ENCODE measurements at places on chromosomes 13 and 19.
A peak's percentile ranks its signal among the peaks of the same experiment; 100 is the strongest.

- no peak for DNase-seq
Measured at GRCh38 chr13:35387682-35388250, 88.7 kb downstream of the MAB21L1 start.

- no peak for DNase-seq
Measured at GRCh38 chr13:73532987-73533510, 474.2 kb downstream of the KLF5 start.

DNA sequence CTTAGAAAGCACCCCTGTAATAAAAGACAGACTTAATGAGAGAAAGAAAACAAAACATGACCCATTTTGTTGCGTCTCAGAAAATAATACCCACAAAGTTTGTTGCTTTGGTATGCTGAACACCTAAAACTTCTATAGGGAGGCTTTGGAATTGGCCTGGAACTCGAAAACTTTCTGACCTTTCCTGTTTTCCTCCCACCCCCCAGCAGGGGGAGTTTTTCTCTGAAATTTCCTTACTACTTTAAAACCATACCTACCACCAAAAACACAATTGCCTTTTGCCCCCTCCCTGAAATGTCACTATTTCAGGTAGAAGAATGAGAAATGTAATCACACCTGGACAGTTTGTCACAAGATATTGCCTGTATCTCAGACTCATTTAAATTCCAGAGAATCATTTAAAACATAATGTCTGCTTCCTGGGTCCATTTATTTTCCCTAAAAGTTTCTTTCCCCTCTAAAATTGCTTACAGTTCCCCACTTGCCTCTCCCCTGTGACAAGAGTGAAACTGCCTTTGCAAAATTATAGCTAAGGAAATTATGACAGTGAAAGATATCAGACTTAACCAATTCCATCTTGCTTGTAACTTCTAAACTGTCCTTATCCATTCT, 2700.2 kb downstream of the PCDH9 start:
- no peak for DNase-seq

DNA sequence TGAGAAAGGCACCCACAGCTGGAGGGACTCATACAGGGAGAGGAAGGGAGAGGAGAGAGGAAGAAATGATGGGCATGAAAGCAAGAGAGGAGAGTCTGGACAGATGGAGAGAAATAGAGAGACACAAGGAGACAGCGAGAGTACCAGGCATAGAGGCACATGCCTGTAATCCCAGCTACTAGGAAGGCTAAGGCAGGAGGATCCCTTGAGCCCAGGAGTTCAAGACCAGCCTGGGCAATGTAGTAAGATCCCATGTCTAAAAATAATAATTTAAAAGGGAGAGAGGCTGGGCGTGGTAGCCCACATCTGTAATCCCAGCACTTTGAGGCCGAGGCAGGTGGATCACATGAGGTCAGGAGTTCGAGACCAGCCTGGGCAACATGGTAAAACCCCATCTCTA, 9.3 kb downstream of the UNC13A start:
- DNase-seq, result no peak

DNA sequence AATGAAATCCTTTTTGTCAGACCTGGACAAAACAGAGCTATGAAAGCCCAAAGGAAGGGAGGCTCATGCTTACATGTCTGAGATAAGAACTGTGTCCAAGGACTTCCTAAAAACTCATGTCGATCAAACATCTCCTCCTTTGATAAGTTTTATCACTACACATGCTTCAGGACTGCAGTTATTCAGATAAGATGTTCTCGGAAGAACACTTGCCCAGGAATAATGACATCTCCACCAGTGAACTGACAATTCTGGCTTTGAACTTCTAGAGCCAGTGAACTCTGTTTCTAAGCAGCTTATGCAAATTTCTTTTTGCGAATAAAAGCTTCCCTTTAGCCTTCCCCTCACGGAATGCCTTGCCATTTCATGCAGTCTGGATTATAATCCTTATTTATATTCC, 561.6 kb downstream of the TBC1D4 start:
- DNase-seq, result no peak

GRCh38 chr13:25432691-25433090, 60.9 kb downstream of the ATP8A2 start:
- no peak for DNase-seq

GRCh38 chr19:5459360-5459759, 4.1 kb downstream of the ZNRF4 start:
- DNase-seq, result no peak

GRCh38 chr13:24685314-24685713, 5.1 kb downstream of the ATP12A start:
- no peak for DNase-seq

DNA sequence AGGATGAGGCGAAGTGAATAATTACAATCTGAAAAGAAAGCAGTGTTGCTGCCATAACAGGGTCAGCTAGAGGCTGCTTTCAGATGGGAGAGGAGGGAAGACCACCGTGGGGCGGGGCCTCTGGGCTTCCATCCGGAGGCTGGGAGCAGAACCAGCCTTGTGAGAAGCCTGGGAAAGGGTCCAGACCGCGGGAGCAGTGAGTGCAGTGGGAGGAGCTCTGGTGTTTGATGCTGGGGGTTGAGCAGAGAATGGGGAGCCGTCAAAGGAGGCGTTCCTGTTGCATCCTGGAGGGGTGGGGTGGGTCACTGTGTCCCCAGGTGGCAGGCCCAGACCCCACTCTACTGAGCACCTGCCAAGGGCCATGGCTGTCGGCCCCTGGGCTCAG, 18.1 kb downstream of the NKPD1 start:
- no peak for DNase-seq

DNA sequence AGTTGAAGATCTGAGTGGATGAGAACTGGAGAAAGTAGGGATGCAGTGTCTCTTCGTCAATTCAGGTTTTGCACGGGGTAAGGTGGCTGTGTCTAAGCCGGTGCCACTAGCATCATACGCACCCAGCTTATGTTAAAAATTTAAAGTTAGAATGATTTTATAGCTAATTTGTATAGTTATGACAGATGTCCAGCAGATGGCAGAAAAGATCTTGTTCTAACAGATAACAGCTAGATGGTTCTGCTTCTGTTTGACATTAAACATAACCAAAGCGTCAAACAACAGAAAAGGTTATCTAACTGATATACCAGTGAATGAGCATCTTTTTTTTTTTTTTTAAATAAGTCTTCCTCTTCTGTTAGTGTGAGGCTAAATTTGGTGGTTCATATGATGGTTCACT, 18.8 kb upstream of the EDDM13 start:
- DNase-seq, result peak; percentile 64

- DNase-seq, result no peak
Measured at GRCh38 chr13:61874970-61875579, 459.4 kb upstream of the PCDH20 start.

- DNase-seq, result no peak
Measured at GRCh38 chr13:59016250-59016649, 1147.5 kb downstream of the DIAPH3 start.

DNA sequence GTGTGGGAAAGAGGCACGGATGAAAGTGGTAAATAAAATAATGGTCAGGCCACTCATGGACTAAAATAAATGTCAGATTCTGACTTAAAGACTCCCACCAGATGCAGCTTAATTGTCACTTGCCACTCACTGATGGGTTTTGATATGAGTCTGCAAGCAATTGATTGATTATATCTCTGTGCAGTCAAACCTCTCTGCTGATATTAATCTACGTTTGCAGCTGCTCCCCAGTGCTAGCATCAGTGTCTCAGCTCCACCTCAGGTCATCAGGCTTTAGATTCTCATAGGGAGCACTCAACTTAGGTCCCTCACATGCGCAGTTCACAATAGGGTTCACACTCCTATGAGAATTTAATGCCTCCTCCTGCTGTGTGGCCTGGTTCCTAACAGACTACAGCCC, 195.3 kb downstream of the B3GLCT start:
- no peak for DNase-seq

DNA sequence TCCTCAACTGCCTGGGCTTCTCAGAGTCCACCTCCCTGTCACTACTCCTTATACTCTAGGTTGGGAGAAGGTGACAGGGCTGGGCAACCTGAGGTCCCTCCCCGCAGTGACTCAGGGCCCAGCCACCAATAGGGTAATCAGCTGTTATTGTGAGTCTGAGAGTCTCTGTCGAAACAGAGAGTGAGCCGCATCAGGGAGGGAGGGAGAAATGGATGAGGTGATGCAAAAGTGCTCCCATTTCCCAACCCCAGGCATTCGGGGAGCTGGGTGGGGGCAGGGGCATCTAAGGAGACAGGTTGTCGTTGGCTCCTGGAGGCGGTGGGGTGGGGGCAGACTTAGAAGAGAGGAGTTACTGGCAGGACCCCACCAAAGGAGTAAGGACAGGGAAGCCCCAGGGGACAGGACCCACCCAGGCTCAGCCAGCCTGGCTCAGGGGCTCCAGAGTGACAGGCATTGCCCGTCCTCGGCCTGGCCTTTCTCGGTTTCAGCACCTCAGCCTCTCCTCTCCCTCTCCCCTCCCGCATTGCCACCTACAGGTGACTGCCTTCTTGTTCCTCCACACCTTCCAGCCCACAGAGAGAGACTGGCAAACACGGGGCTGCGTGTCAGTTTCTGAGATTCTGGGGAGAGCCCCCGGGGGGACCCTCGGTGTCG, at the start of gene DMKN:
TSS of gene DMKN (minus strand) at position 22 of the 654 bp plus-strand sequence. CDS start 174 bp downstream, outside the sequence.
- no peak for DNase-seq

- no peak for DNase-seq
Measured at GRCh38 chr13:97307882-97308624, 85.9 kb downstream of the MBNL2 start.

DNA sequence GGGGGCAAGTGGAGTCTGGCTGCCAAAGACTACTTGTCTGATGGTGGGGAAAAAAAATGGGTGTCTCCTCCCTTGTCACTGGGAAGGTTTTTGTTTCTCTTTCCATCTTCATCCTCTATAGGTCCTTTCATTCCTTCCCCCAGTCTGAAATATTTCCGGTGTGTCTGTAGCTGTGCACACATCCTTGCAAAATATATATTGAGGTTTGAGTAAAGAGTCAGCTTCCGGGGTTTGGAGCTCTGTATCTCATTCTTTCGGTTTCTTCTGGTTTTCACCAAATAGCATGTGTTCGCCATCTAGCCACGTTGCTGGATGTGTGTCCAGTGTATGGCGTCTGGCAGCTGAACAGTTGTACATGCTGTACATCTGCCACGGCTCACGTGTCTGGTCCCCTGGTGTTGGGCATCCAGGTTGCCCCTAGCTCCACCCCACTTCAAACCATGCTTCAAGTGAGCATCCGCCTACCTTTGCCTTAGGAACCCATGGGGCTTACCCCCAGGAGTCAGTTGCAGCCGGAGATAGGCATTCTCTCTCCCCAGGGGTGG, 142.2 kb downstream of the SIPA1L3 start:
- DNase-seq, result no peak

- no peak for DNase-seq
Measured at GRCh38 chr13:50643060-50643459, 200.4 kb downstream of the DLEU7 start.

GRCh38 chr13:113413898-113414282, 39.4 kb downstream of the ADPRHL1 start:
- no peak for DNase-seq

- DNase-seq, result no peak
Measured at GRCh38 chr19:53131727-53132126, 983 bp downstream of the ZNF415 start.

DNA sequence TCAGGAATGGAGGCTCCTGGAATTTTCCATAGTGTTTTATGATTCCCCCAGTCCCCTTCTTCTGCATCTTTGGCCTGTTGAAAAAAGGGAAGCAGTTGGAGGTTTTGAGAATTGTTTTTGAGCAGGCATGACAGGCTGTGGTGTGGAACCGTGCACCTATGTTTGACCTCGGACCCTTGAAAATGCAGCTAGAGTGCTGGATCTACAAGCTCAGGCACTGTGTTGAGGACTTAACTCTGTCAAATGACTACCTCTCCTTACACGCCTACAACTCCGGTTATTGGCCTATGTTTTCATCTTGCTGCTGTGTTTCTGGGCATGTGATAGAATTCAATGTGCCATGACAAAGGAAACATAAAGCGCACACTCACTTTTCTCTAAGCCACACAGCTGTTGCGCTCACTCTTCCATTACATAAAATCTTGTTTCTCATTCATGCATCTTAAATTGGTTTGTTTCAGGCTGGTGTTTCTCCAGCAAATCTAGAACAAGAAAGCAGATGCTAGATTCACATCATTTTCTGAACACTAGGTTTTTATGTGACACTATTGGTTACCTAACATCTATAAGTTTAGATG, 616.6 kb downstream of the FGF9 start:
- DNase-seq, result no peak

- DNase-seq, result no peak
Measured at GRCh38 chr19:33375156-33375836, 1.8 kb downstream of the CEBPG start.

GRCh38 chr13:29733147-29733611, 117.2 kb downstream of the UBL3 start:
- no peak for DNase-seq

DNA sequence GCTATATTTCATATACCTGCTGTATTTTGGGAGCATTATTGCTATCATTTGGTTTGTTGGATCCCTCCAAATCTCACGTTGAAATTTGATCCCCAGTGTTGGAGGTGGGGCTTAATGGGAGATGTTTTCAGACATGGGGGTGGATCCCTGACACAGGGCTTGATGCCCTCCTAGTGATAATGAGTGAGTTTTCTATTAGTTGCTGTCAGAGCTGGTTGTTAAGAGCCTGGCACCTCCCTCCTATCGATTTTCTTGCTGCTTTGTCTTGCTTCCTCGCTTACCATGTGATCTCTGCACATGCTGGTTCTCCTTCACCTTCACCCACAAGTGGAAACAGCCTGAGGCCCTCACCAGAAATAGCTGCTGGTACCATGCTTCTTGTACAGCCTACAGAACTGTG, 259.9 kb upstream of the STARD13 start:
- DNase-seq, result no peak

- DNase-seq, result no peak
Measured at GRCh38 chr13:40205771-40206240, 460.6 kb downstream of the FOXO1 start.

DNA sequence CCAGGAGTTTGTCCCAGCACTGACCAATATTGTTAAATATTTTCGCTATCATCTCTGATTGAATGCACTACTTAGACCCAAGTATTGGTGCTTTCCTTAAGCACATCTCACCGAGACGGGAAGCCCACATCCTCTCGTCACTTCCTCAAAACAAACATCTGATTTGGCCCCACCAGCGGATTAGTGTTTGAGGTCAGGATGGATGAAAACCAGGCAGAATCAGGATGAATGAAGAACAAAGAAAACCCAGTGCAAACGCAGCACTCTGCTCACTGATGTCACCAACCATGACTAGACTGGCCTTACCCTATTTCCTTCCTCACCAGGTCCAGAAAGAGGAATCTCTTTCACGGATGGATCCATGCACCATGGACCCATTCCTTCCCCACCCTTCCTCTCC, 6.0 kb downstream of the PLAUR start:
- no peak for DNase-seq

- no peak for DNase-seq
Measured at GRCh38 chr19:7932276-7932929, 6.5 kb upstream of the CTXN1 start.

DNA sequence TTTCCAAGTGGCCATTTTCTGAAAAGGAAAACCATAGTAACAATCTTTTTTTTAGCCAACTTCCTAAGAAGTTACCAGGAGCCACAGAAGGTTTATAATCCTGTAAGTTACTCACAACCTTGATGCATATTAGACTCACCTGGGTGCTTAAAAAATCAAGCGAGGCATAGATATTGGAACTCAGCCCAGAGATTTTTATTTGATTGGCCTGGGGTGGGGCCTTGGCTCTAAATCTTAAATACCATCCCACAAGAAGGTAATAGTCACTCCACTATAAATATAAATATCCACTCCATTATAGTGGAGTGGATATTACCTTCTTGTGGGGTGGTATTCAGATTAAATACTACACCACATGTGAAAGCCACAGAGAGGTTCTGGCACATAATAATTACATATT, 429.6 kb downstream of the RFC3 start:
- DNase-seq, result no peak

Data from NCI-H2081 treated with DMSO at 0.1 percent for 48 hours (cell line).